GM12878 (cell line): ENCODE measurements at places on chromosomes 5 and 9. TPM values are rescaled to one million over a fixed set of nuclear protein-coding genes. Genes with fewer than 3 reads are reported as not detected.

- no peaks in the 10 kb centered on the region for H3K4me1 ChIP-seq
- no peaks in the 10 kb centered on the region for H3K27me3 ChIP-seq
- H3K4me3 ChIP-seq = no peak overlapping the region
Observed at GRCh38 chr5:149411738-149412519, 32.8 kb upstream of the IL17B start.

DNA sequence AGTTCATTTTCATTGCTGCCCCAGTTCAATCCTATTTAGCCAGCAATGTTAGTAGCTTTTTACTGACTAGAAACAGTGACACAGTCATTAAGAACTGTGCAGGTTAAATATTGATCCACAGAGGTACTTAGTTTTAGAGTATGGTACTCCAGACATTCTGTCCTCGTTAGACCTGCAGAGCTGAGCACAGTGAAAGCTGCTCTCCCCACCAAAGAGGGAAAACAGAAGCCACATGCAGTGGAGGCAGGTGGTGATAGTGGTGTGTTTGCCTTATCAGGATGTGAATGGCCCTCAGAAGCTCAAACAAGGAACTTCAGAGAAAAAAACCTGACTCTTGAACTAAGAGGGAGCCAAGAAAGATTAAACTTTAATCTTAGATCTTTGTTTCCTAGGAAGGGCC is 75.5 kb downstream of the UNC13B start:
- no peaks in the 10 kb centered on the region for H3K36me3 ChIP-seq
- H3K4me3 ChIP-seq = no peak overlapping the region
- H3K27me3 ChIP-seq = no peaks in the 10 kb centered on the region
- H3K27ac ChIP-seq = no peak overlapping the region
- no peaks in the 10 kb centered on the region for H3K4me1 ChIP-seq
- no peak for DNase-seq

DNA sequence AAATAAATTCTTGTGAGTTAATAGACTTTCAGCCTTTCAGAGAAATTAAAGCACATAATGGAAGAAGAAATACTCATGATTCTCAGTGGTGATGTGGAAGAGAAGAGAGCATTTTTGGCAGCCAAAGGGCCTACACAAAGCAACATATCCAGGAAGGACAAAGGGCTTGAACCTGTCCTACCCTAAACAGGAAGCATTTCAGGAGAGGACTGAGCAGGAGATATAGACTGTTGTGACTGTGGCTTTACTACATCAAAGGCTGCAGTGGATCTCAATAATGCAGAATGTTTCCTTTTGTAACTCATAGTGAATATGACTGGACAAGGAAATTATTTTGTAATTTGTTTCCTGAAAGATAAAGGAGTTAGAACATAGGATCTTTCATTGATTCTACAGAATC is 1.3 kb upstream of the PARP8 start:
- no peaks in the 10 kb centered on the region for H3K27me3 ChIP-seq
- H3K36me3 ChIP-seq = no peaks in the 10 kb centered on the region
- peaks cover 4% of the 10 kb centered on the region; the same call in 1 of the 2 replicates for H3K4me1 ChIP-seq
- DNase-seq = no peak
- H3K4me3 ChIP-seq = 0 out of 2 replicates have a peak overlapping the region, but pooled peaks have one; percentile 81

DNA sequence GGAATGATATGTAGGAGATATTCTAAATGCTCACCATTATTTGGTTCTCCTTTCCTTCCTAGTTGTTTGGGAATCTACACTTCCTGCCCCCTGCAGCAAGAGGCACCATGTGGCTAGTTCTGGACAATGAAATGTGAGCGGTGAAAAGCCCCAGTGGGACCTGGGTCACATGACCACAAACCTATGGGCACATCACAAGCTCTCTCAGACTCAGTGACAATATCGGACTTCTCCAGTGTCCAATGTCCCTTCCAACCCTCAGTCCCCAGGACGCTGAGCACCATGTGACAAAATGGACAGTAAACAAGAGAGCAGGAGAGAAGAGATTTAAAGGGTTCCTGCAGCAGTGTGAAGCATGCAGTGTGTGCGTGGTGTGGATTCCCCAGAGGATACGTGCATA is 44.6 kb upstream of the FOXE1 start:
- H3K36me3 ChIP-seq = no peaks in the 10 kb centered on the region
- H3K27ac ChIP-seq = no peak overlapping the region
- no peaks in the 10 kb centered on the region for H3K4me1 ChIP-seq
- no peaks in the 10 kb centered on the region; the same call in 1 of the 2 replicates for H3K27me3 ChIP-seq
- H3K4me3 ChIP-seq = no peak overlapping the region
- DNase-seq = no peak

- H3K36me3 ChIP-seq = no peaks in the 10 kb centered on the region
- H3K4me1 ChIP-seq = no peaks in the 10 kb centered on the region
- no peak overlapping the region for H3K4me3 ChIP-seq
- no peak overlapping the region for H3K27ac ChIP-seq
- no peaks in the 10 kb centered on the region for H3K27me3 ChIP-seq
Observed at GRCh38 chr5:144820278-144820677, 649.6 kb downstream of the KCTD16 start.

DNA sequence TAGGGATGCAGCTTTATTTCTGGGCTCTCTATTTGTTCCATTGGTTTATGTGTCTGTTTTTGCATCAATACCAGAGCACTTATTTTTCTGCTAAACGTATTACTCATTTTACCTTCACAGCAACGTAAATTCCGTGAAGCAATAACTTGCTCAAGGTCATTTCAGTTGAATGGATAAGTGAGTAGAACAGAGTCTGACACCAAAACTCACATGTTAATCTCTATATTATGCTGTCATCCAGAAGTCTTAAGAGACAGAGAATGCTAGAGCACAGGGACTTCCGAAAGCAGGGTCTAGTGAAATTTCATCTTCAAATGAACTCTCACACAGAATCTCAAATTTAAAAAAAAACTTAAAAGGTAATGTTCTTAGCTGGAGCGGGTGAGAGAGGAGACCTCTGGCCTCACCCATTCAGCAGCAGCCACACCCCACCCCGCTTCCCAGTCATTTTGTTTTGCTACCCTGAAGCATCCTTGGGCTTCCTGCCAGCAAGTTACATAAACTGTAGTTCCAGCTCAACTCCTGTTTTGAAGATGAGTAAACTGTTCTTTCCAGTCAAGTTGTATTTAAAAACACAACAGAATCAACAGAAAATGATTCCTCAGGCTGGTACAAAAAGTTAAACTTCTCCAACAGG is 69.3 kb downstream of the TRIM36 start:
- no peak overlapping the region for H3K27ac ChIP-seq
- H3K4me3 ChIP-seq = no peak overlapping the region
- no peaks in the 10 kb centered on the region for H3K4me1 ChIP-seq
- no peak for DNase-seq
- no peaks in the 10 kb centered on the region for H3K27me3 ChIP-seq

DNA sequence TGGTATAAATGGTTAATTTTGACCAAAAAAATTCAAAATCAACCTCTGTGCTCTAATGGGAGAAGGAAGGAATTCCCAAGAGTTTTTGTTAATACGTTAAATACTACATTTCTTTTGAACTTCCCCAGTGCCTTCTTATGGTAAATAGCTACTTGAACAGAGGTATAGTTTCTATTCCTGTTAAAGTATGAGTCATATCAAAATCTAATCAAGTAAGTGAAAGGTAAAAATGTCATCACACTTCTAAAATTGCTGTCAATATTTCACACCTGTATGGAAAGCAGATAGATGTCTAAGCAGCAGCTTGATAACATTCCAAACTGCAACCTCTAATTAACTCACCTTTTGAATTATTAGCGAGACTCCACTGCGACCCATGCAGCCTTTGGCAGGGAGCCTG is 214.1 kb upstream of the MEF2C start:
- no peaks in the 10 kb centered on the region for H3K36me3 ChIP-seq
- H3K4me3 ChIP-seq = peak overlapping the region; percentile 26; the same call in 1 of the 2 replicates
- peak; percentile 52 for DNase-seq
- no peaks in the 10 kb centered on the region for H3K27me3 ChIP-seq

DNA sequence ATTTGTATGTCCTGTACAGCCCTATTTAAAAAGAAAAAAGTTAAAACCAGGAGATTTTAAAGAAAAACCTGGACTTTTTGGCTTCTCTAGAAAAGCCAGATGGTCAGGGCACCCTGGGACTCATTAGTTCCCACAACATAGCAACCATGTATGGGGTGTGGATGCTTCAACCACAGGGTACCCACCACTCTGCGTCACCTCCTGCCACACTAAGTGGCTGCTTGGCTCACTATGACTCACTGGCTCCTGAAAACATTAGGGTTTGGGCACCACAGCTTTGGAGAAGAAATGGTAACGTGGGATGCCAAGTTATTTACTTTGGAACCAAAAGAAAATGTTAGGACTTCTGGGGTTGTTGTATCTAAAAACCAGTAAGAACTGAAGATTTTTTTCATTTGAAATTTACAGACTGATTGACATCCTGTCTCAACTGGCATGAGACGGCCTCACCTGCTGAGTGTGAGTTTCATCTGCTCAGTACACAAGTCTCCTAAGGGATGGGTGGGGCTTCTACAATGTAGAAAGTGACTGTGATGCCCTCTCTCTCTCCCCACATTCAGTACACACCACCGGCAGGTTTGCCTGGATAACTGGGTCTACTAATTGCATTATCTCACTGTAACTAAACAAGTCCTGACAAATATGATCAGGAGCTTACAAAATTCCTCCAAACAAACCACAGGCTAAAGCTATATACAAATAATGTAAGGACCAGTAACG is 103.9 kb downstream of the ESM1 start:
- H3K27ac ChIP-seq = no peak overlapping the region
- no peaks in the 10 kb centered on the region for H3K4me1 ChIP-seq
- H3K27me3 ChIP-seq = peaks cover 21% of the 10 kb centered on the region
- H3K4me3 ChIP-seq = no peak overlapping the region
- no peak for DNase-seq

DNA sequence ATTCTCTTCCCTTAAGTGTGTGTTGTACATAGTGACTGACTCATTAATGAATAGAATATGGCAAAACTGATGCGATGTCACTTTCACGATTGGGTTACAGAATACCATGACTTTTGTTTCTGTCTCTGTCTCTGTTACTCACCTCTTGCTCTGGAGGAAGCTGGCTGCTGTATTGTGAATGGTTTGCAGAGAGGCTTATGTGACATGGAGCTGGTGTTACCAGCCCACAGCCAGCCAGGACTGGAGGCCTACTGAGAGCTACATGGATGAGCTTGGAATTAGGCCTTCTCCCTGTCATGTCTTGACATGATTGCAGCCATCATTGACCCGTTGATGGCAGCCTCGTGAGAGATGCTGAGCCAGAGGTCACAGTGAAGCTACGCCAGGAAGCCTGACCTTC is 161.9 kb downstream of the TAF11L14 start:
- no peak for DNase-seq
- no peak overlapping the region for H3K27ac ChIP-seq
- H3K4me3 ChIP-seq = no peak overlapping the region

- H3K4me3 ChIP-seq = no peak overlapping the region
- no peak for DNase-seq
- H3K27me3 ChIP-seq = peaks cover 5% of the 10 kb centered on the region; the same call in 1 of the 2 replicates
Observed at GRCh38 chr5:135964670-135965320, 10.0 kb upstream of the LECT2 start.

The PCDHA7 gene
- 0.08 TPM in 1 of 2 replicates, not detected in the other for total RNA-seq

The QRFP gene
- total RNA-seq = not detected in 2 replicates

The MAMDC2 gene
- total RNA-seq = not detected in 2 replicates

The ORM2 gene
- 0.64 TPM in 1 of 2 replicates, not detected in the other for total RNA-seq
